ENCODE measurements at places on chromosomes 5 and 9. TPM values are rescaled to one million over a fixed set of nuclear protein-coding genes. Genes with fewer than 3 reads are reported as not detected.

DNA sequence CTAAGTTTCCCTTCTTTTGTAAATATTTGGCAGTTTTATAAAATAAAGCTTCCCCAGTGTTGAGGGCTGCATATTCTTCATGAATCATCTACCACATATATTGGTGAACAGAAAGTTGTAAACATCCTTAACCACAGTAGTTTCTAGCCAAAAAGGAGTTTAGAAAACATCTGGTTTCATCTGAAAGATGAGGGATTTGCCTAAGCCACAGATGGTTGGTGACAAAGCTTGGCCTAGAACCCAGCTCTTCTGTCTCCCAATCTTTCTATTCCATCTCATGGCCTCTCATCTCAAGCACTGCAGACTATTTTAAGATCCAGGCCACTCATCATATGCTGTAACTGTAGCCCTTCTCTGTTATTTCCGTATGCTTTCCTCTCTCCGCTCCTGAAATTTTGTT, 232.3 kb upstream of the TRPM3 start:
- no peak for DNase-seq

DNA sequence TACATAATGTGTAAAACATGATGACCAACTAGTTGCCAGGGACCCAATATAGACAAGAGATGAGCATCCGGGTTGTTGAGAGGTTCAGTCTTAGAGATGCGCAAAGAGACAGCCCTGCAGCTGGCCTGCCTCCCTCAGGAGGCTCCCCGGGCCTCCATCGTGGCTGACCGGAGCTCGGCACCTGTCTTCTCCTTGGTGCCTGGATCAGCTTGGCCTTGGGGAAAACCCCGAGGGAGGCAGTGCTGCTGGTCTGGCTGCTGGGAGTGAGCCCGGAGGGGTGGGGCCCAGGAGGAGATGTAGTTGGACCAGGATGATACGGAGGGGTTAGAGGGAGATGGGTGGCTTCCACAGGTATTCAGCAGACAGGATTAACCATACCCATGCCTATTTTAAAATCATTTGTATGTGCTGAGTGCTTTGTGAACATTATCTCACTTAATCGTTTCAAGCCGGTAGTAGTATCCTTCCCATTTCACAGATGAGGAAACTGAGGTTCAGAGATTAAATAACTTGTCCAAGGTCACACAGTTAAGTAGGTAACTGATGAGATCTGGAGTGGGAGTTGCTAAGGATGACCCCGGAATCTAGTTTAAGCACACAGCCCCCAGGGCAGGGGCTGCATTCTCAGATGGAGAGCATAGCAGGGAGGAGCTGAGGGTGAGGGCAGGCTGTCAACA, 173.8 kb downstream of the COL23A1 start:
- DNase-seq, result no peak

DNA sequence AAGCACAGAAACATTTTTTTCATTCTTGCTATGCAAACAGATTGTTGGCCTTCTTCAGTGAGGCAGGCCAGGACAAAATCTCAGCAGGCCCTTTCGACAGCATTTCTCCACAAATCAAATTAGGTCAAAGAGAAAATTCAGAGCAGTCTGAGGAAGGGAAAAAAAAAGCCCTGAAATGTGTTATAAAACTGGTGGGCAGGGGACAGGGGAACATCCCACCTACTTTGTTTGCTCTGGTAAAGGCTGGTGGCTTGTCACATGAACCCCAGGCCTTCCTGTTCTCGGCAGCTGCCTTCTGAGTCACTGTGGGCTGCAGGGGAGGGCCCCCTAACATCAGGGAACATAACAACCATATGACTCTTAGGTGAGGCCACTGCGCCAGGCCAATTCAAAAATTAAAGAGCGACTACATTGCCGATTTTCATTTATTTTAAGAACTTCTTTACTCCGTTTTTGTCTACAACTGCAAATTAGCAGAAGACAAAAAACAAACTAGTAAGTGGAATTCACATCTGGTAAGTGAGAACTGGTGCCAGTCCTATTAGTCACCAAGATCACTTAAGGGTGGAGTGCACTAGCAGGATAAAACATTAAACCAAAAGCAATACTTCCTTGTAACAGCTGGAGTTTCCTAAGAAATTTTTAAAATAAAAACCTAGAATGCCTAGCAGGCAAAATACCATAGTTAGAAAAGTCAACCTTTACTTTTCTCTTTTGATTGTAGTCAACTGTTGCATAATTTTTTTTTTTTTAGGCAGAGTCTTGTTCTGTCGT, 46.2 kb upstream of the DENND4C start:
- DNase-seq, result peak; percentile 74

TLN1 gene
- total RNA-seq, result 70.4 TPM

DNA sequence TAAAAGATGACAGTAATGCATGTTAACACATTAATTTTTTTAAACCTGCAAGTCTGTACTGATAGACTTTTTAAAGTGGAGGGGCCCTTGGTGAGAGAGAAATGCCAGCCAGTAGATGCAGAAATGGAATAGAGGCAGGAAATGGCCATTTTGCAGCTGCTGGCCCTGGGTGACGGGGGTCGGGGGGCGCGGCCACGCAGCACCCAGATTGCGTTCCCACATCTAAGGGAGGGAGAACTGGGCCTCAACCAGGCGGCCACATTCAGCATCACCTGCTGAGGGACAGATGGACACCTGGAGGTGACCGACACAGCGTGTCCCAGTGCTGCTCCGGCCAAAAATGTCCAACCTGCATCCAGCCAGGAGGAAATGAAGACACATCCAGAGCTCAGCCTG, 6.3 kb upstream of the CLIC3 start:
- no peak for DNase-seq

- DNase-seq, result no peak
These were observed 323.9 kb downstream of the ADGRV1 start for GRCh38 chr5:90882448-90882847.

DNA sequence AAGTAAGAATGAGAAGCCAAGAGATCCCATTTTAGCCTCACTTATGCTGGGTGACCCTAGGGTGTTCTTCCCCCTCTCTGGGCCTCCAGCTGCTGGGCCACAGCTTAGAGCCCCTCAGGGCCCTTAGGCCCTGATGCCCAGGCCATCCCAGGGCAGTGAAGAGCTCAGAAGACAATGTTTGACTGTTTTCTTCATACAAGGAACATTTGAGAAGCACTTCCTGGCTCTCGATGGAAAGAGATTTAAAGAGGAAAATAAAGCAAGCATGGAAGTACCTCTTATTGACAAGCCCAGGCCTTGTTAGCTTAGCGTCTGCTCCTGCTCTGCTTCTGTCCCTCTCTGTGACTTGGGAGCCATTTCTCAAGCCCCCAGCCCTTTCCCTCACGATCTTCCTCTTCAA, 165.9 kb upstream of the SMIM23 start:
- DNase-seq, result no peak

CBY3 gene
- not detected for total RNA-seq

CTSL gene
- 32.2 TPM for total RNA-seq

KLHL9 gene
- total RNA-seq, result 25.5 TPM

All from SJCRH30 (cell line).